Activated T-helper 1 cell treated with anti-CD3 and anti-CD28 coated beads, Interleukin-12 subunit alpha, Interleukin-12 subunit beta, Interleukin-2, Interleukin-4 antibody, amounts not matched to agents 30 ng/mL and 10 ng/mL and 1 ng/mL, durations not matched to agents 14 hours and 24 hours and 36 hours (primary cell): ENCODE measurements at places on chromosomes 11 and 22.
A peak's percentile ranks its signal among the peaks of the same experiment; 100 is the strongest.

DNA sequence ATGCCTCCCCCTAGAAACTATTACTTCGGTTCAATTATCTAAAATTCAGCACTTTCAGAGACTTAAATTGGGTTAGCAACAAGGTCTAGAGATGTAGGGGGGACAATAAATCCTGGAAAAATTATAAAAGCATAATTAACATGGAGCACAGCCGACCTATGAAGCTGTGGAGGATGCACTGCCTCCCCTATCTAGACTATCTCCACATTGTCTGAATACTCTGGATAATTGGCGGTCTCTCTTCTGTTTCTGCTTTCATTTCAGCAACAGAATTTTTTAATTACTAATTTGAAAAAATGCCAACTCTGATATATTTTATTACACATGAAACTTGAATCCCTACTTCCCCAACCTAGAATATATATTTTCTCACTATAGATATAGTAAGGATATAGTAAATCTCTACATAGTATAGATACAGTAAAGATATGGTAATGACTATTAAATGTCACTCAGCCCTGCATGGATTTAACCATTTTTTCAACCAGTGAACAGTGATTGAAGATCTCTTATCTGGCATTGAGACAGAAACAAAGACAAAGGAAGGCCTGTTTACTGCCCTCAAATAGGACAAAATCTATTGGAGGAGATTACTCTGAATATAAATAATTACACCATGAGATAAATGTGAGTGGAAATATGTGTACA lies 157.6 kb downstream of the BLID start:
- no peaks in the 10 kb centered on the region for H3K36me3 ChIP-seq
- no peak overlapping the region for H3K4me3 ChIP-seq
- no peak for DNase-seq
- no peaks in the 10 kb centered on the region for H3K4me1 ChIP-seq
- H3K27me3 ChIP-seq = no peaks in the 10 kb centered on the region

DNA sequence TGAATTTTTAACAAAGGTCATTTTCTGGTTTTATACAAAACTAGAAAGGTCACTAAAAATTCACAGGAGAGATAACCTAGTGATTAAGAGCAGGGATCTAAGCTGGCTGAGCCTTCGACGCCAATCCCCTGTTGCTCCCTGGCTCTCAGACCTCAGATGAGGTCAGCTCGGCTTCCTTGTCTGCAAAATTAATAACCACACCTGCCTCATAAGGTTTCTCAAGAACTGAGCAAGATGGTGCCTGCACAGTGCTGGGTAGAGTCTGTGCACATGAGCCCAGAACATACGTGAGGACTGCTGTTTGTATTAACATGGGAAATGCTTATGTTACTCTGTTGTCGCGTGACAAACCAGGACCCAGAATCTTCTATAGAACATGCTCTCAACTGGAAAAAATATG lies 24.4 kb upstream of the CD5 start:
- peaks cover 87% of the 10 kb centered on the region for H3K4me1 ChIP-seq
- H3K36me3 ChIP-seq = peaks cover 30% of the 10 kb centered on the region
- no peak for DNase-seq
- no peaks in the 10 kb centered on the region for H3K27me3 ChIP-seq
- H3K27ac ChIP-seq = peak overlapping the region; percentile 99

- H3K4me1 ChIP-seq = peaks cover 21% of the 10 kb centered on the region
- H3K36me3 ChIP-seq = no peaks in the 10 kb centered on the region
- peaks cover 23% of the 10 kb centered on the region for H3K27me3 ChIP-seq
- no peak overlapping the region for H3K27ac ChIP-seq
- no peak overlapping the region for H3K4me3 ChIP-seq
Observed at GRCh38 chr11:64444838-64445441, 86.0 kb downstream of the RPS6KA4 start.

DNA sequence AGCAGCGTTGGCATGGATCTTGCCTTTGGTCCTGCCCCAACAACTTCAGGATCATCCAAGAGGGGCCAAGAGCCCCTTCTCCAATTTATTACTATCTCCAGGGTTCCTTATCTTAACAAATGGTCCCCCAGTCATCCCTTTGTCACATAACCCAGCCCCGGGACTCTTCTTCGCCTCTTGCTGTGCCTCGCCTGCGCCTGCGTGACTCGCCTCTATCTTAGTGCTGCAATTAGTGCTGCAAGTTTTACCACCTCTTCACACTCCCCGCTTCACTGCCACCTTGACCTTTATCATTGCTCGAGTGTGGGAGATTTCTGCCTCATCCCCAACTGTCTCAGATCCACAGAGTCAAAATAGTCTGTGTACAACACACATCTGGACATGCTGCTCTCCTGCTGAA lies 4.0 kb upstream of the IGSF22 start:
- no peak overlapping the region for H3K27ac ChIP-seq
- peaks cover 5% of the 10 kb centered on the region for H3K27me3 ChIP-seq
- H3K4me3 ChIP-seq = no peak overlapping the region
- no peaks in the 10 kb centered on the region for H3K36me3 ChIP-seq
- no peak for DNase-seq

- H3K27me3 ChIP-seq = peaks cover 2% of the 10 kb centered on the region
- no peaks in the 10 kb centered on the region for H3K36me3 ChIP-seq
- DNase-seq = no peak
- no peaks in the 10 kb centered on the region for H3K4me1 ChIP-seq
- no peak overlapping the region for H3K27ac ChIP-seq
Observed at GRCh38 chr11:20011307-20011951, 148.8 kb downstream of the DBX1 start.

GRCh38 chr11:126335463-126335760 lies 20.1 kb upstream of the ST3GAL4 start:
- H3K27me3 ChIP-seq = no peaks in the 10 kb centered on the region
- no peak for DNase-seq
- no peak overlapping the region for H3K27ac ChIP-seq
- peaks cover 13% of the 10 kb centered on the region for H3K4me1 ChIP-seq

DNA sequence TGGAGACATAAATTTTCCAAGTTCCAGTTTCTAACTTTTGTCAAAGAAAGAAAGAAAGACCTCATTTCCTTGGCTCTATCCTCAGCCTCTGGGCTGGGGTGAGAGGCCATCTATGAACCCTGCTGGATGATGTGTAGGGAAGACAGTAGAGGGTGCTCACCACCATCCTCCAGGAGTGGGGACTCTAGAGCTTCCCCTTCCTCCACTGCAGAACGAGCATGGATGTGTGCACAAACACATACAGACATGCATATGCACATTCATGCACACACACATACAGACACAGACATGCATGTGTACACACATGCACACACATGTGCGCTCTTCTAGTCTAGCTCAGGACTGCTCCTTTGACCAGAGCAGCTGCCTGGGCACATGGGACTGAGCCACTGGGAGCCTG lies 565.8 kb downstream of the BUD13 start:
- no peak for DNase-seq
- H3K27me3 ChIP-seq = peaks cover 4% of the 10 kb centered on the region
- no peaks in the 10 kb centered on the region for H3K4me1 ChIP-seq

DNA sequence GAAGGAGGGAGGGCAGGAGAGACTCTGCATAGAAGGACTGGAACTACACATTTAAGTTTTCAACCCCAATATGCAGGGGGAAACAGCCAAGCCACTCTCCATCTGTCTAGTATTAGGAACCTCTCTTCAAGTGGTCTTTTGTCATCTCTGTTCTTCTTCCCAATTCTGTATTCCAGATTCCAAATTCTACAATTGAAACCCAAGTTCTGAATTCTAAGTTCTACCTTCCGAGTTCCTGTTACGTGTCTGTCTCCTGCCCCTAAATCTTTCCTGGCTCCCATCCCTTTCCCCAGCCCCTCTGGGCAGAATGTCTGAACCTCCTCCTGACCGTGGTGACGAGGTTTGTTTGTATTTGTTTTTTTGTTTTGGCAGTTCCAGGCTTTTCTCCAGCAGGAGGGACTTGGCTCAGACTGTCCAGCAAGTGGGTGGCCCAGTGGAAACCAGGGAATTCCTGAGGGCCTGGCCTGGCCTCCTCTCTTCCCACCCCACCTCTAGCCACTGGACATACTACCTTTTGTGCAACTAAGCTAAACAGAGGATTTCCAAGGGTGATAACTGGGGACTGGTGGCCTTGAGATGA lies 1.6 kb upstream of the THOC5 start:
- H3K36me3 ChIP-seq = peaks cover 19% of the 10 kb centered on the region
- DNase-seq = no peak
- no peak overlapping the region for H3K27ac ChIP-seq
- no peaks in the 10 kb centered on the region for H3K27me3 ChIP-seq
- H3K4me1 ChIP-seq = peaks cover 12% of the 10 kb centered on the region
